Pons (tissue), 1 donor: ENCODE measurements at places on chromosomes 7 and 10.

DNA sequence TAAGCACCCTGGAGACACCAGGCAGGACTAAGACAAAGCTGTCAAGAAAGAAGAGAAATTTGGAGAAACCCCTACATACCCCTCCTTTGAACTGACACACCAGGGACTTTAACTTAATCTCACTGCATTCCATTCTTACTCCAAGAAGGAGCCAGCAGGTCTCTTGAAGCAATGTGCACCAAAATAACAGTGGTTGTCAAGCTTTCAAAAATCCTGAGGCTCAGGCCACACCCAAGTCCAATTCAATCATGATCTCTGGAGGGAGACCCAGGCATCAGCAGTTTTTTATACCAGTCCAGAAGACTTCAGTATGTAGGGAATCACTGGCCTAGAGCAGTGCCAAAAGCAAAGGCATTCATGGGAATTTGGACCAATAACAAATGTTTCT lies 6.8 kb downstream of the SLC25A13 start:
- DNase-seq = peak; percentile 19

DNA sequence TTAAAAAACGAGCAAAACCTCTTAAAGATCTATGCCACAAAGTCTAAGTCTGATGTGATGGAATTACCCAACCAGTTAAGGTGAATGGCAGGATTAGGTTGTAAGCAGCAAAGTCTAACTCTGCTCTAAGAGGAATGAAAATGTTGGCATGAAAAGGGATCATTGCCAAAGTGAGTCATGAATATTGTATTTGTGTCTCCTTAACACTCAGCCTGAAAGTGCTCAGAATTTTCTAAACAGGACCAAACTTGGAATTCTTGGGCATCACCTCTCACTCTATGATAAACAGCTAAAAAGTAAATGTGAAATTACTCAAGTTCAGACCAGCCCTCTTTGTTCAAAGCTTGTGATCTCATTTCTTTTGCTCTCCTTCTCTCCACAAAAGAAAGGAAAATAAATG lies 27.0 kb downstream of the PPP1R3A start:
- no peak for DNase-seq

DNA sequence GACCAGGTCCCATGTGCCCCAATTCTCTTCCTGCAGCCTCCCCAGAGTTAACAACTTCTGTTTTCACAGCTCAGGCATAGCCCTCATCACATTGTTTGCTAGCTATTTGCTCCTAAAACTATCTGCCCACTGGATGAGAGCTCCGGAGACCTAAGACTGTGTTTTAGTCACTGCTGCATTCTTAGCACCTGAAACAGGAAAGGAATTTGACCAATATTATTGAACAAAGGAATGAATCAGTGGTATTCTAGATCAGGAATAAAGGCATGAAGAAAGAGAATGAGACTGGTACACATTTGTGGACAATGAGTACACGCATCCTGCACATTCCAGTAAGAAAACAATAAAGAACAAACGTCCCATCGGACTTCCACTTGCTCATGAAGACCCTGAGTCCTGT lies 54.8 kb downstream of the PPP1R17 start:
- no peak for DNase-seq

DNA sequence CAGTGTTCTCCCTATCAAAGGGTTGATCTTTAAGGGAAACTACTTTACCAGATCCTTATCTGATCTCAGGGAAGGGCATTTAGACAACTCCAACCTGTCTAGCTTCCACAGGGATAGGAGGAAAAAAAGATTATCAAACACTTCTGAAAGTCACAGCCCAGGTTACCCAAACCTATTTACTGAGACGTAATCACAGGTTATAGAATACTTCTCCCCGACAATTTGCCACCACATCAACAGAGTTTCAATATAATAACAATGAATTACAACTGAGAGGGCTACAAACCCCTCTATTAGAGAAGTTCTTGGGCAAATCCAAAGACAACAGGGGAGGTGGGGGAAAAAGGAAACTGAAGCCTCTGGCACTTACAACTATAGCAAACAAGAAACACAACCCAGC lies 26.3 kb downstream of the CFAP70 start:
- no peak for DNase-seq

DNA sequence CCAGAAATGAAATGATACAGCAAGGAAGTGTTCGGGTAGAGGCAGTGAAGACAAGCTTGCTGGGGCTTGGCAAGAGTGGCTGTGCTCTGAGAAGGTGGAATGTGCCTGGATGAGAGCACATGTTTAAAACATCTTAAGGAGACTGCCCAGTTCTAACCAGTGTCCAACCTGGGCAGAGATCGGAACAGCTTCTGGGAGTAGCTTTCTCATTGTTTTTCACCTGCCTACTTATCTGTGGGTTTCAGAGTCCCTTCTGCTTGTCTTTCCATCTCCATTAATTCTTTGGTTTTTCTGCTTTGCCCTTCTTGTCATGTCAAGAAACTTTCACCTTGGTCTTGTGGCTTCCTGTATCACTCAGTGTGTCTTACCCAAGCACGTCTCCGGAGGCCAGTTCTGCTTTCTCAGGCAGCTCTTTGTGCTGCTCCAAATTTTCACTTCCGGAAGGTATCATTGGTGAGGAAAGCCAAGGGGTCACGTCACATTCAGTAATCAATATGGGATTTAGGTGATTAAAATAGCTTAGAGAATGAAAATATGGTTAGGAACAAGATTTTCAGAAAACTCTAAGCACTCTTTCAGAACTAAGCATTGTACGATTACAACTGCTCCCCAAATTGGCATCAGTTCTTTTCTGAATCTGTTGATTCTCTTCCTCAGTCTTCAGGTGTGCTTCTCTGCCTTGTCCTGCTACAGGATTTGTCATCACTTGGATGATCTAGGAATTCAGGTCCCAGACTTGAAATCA lies 5.5 kb upstream of the LAMB4 start:
- DNase-seq = no peak

GRCh38 chr7:94620703-94621118 lies 35.2 kb downstream of the SGCE start:
- DNase-seq = peak; percentile 70

DNA sequence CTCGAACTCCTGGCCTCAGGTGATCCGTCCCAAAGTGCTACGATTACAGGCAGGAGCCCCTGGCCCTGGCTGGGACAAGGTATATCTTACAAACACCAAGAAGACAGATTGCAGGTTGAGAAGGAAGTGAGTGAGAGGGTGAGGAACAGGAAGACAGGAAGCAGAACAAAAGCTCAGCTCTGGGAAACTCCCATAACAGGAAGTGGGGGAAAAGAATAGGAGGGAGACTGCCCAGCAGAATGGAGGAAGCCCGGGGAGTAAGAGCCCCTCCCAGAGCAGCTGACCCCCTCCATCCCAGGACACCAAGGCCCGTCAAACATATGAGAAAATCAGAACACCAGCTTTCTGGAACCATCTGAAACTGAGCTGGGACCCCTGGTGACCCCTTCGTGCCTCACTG lies 2.9 kb downstream of the TECPR1 start:
- no peak for DNase-seq
